ENCODE measurements at places on chromosomes 16 and 17.

DNA sequence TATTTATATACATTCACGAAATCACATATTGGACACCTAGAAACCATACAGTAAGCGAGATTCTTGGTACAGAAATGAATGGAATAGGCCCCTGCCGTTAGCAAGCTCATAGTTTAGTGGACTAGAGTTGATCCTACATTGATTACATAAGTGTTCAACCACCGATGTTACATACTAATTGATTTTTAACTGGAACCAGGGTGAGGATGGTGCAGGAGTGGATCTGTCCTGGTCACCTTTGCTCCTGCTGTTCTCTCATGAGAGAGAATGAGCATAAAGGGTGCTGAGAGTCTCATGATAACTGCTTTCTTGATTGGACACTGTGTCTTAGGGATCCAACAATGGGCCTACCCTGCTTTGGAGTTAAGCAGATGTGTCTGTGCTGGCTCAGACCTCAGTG lies 13.9 kb downstream of the MAP2K4 start:
- DNase-seq, result no peak

GRCh38 chr17:68572138-68572842 lies 28.9 kb downstream of the FAM20A start:
- DNase-seq, result no peak

- no peak for DNase-seq
These were observed 37.9 kb downstream of the TSC2 start for GRCh38 chr16:2085669-2086068.

- no peak for DNase-seq
These were observed 7.7 kb downstream of the CEP20 start for GRCh38 chr16:15880434-15881308.

DNA sequence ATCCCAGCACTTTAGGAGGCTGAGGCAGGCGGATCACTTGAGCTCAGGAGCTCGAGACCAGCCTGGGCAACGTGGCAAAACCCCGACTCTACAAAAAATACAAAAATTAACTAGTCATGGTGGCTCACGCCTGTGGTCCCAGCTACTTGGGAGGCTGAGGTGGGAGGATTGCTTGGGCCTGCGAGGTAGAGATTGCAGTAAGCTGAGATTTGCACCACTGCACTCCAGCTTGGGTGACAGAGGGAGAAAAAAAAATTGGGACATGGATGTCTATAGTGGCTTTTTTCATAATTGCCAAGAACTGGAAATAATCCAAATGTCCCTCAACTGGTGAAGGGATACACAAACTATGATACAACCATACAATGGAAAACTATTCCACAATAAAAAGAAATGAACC lies 28.6 kb downstream of the OSBPL7 start:
- no peak for DNase-seq

DNA sequence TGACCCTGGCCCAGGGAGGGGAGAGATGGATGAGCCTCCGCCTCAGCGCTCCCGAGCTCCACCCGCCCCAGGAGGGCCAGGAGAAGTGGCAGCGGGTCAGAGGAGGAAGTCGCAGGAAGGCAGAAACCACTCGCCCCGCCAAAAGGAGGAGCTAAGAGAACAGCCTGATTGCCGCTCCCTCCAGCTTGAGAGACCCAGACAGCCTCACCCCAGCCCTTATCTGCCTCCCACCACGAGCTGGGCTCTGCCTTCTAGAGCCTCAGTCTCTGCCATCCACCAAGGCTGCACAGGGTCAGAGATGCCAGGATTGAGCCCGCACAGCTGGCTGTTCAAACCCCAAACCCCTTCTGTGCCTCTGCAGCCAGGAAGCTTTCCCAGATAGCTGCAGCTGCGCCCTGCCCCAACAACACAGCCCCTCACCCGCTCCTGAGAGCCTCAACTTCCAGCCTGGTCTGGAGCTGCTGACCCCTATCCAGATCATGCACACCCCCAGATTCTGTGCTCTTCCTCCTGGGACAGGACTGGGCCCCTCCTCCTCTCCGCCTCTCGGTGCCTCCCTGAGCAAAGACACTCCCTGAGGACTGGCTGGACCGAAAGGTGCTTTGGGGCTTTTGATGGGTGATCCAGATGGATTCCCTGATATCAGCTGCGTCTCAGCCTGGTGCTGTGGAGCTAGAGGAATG lies 1.0 kb upstream of the ATP2A3 start:
- peak; percentile 67 for DNase-seq

DNA sequence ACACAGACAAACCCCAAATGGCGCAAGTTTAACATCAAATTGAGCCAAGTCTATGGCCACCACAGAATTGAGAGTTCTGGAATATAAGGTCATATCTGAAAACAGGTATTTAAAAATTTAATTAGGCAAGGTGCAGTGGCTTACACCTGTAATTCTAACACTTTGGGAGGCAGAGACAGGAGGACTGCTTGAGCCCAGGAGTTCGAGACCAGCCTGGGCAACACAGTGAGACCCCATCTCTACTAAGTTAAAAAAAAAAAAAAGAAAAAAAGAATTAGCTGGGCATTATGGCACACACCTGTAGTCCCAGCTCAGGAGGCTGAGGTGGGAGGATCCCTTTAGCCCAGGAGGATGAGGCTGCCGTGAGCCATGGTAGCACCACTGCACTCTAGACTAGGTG lies 19.1 kb downstream of the NFE2L1 start:
- no peak for DNase-seq

- DNase-seq, result no peak
These were observed 2.0 kb upstream of the CANT1 start for GRCh38 chr17:79011451-79012147.

GRCh38 chr16:19711643-19712042 lies 6.4 kb downstream of the KNOP1 start:
- DNase-seq, result no peak

DNA sequence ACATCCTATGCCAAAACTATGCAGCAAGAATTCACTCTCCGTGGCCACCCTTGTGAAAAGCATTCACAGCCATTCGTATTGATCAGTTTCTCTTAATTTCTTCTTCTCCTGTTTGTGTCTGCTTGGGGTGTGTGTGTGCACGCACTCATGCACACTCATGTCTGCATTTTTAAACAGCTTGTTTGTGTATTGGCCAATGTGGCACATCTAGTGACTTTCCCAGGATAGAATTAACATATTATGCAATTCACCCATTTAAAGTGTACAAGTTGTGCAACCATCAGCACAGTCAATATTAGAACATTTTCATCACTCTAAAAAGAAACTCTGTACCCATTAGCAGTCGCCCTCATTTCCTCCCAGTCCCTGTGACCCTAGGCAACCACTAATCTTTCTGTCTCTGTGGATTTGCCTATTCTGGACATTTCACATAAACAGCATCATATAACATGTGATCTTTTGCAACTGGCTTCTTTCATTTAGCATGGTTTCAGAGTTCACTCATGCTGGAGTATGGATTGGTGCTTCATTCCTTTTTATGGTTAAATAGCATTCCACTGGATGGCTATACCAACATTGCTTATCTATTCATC lies 20.1 kb downstream of the IRX3 start:
- no peak for DNase-seq

GRCh38 chr17:76704805-76705204 lies 6.0 kb downstream of the MXRA7 start:
- DNase-seq, result no peak

GRCh38 chr16:10594312-10594950 lies 14.0 kb upstream of the EMP2 start:
- no peak for DNase-seq

DNA sequence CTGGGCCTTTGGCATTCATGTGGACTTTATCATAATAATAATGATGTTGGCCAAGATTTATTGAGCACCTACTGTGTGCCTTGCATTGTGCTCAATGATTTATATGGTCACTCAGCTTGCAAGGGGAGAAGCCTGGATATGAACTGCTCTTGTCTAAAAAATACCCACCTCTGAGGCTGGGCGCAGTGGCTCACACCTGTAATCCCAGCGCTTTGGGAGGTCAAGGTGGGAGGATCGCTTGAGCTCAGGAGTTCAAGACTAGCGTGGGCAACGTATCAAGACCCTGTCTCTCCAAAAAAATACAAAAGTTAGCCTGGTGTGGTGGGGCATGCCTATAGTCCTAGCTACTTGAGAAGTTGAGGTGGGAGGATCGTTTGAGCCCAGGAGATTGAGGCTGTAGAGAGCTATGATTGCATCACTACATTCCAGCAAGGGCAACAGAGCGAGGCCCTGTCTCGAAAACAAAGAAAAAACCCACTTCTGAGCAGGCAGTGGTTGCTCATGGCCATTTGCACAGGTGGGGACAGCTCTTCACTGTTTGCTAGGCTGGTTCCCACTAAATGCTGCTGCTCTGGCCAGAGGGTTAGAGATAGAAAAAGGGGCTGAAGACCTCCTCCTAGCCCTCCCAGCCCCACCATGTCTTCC lies 4.3 kb upstream of the ADGRG1 start:
- DNase-seq, result no peak

DNA sequence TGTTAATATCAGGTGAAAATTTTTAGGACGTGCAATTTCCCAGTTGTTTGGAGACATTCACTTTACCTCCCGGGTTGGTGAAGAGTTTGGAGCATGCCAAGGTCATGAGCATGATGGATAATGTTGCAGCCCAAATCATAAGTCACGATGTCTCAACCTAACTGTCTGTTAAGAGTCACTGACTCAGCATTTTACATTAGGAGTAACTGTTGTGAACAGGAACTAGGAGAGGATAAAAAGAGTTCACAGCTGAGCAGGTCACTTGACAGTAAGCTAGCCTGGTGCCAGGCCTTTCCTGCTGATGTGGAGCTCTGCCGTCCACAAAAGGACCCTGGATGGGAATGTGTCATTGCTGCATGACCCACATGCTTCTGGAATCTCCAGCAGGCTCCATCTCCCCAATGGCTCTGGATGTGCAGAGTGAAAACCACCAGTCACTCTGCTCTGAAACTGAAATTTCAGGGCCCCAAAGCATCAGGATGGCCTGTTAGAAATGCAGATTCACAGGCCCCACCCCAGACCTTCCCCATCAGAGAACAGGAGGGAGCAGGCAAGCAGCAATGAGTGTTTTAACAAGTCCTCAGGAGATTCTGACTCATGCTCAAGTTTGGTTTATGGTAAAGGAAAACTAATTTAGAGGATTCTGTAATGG lies 371.6 kb upstream of the MAF start:
- no peak for DNase-seq

- DNase-seq, result no peak
These were observed 125.2 kb upstream of the CDC42EP4 start for GRCh38 chr17:73436954-73437353.

- DNase-seq, result no peak
These were observed 59.4 kb upstream of the ALOX12 start for GRCh38 chr17:6936370-6937028.

- no peak for DNase-seq
These were observed 73.5 kb upstream of the CLEC3A start for GRCh38 chr16:77948835-77949234.

DNA sequence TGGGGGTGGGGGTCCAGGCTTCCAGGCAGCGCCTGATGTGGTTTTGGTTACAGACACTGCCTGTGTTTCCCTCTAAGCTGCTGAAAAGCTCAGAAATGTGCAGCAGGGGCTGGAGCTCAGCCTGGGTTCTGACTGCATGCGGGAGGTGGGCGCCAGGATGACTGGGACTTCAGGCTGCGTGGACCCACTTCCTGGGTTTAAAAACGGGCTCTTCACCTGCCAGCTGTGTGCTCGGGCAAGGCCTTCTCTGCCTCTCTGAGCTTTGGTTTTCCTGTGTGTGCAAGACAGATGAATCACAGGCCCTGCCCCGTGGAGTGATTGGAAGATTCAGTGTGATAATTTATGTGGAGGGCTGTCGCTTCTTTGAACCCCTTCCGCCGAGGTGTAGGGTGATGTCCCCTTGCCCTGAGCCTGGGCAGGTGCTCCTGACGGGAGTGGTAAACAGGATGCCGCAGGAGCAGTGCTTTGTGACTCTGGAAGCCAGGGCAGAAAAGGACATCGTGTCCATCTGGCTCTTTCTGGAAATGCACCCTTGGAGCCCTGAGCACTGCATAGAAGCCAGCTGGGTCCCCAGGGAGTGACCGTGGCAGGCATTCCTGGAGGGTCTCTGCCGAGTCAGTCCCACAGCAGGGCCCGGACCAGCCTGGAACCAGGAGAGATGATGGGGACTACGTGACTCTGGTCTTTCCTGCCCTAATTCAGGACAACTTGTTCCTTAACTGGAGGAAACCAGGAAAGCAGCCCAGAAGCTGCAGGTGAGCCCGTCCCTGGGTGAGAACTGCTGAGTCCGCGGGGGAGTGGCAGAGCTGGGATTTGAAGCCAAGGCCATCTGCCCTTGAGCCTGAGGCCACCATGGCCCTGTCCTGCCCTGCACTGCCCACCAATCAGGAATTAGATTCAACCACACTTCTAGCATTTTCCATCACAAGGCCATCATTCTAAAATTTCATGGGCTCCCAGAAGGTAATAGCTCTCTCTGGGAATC lies 28.5 kb upstream of the SLC7A5 start:
- no peak for DNase-seq

DNA sequence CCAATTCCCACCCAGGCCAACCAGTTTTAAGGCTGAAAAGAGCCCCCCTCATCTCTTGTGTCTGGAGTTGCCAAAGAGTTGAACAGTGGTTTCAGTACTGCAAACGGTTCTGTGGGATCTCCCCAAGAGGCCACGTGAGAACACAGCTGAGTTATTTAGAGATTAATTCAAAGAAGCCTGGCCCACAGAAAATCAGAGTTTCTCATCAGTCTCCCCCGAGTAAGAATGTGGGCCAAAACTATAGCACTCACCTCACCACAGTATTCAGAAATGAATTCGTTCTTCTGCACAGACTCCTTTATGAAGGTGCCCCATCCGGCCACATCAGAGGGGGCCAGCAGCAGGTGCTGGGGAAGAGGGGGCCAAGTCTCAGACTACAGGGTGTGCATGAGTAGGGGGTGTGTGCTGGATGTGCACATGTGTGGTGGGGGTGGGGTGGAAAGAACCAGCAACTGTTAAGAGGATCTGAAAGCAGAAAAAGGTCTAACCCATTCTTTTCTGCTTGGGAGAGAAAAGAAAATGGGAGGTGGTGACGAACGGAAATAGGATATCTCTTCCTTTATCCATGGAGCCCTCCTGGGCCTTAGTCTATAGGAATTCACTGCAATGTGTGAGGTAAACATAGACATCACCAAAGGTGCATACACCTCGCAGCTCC lies 22.6 kb downstream of the CNTNAP1 start:
- peak; percentile 53 for DNase-seq

GRCh38 chr17:48244121-48244711 lies 136.7 kb downstream of the SNX11 start:
- DNase-seq, result no peak

All from GM12891 (cell line).